ENCODE measurements at places on chromosomes 4 and X.

DNA sequence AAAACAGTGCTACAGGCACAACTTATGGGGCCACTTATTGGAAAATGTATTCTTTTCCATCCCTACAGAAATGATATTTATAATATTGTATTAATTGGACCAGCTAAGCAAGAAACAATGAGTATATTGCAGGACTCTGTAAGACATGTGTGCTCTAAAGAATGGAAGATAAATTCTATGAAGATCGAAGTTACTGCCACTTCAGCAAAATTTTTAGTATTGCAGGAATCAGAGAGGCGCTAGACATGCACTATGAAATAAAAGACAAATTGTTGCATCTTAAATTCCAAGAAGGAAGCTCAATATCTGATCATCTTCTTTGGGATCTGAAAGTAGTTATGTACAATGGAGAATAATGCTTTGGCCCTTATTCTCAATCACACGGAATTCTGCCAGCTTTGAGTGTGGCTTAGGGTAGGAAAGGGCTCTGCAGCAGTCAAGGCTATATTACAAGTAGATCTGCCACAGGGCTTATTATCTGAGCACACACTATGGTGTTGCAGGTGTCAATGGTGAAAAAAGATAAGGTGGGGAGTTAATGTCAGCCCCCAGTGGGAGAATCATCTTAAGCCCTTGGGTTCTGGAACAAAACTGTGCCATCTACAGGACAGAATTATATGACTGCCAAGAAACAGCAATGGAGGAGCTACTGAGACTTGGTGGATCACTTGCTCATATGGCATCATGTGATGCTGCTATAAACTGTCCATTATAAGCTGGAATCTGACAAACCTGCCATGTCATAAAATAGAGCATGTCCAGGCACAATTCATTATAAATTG is 334.0 kb upstream of the NDST3 start:
- DNase-seq, result no peak

DNA sequence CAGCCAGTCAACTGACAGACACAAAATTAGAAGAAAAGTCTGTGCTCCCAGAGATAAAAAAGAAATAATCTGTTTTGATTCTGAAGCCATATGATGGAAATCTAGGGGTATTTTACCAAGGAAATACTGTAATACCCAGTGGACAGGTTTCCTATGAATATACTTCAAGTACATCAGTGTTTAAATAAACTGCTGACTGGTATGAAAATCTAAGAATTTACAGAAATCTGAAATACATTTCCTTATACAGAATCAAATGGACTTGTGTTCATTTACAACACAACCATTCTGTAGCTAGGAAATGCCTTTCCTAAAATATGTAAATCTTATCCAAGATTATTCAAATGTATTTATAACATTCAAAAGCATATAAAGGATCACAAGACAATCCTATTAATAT is 13.4 kb downstream of the YTHDC1 start:
- no peak for DNase-seq

- no peak for DNase-seq
Measured at GRCh38 chrX:110406822-110407221, 48.2 kb downstream of the RTL9 start.

- DNase-seq, result no peak
Measured at GRCh38 chr4:37998226-37998625, 38.0 kb downstream of the PTTG2 start.

GRCh38 chr4:100876546-100876945 is 358.7 kb upstream of the EMCN start:
- no peak for DNase-seq
